ENCODE measurements at places on chromosomes 3 and 15.
A peak's percentile ranks its signal among the peaks of the same experiment; 100 is the strongest.

GRCh38 chr3:196793246-196793645 lies 53.6 kb downstream of the PAK2 start:
- peak; percentile 99 for DNase-seq

DNA sequence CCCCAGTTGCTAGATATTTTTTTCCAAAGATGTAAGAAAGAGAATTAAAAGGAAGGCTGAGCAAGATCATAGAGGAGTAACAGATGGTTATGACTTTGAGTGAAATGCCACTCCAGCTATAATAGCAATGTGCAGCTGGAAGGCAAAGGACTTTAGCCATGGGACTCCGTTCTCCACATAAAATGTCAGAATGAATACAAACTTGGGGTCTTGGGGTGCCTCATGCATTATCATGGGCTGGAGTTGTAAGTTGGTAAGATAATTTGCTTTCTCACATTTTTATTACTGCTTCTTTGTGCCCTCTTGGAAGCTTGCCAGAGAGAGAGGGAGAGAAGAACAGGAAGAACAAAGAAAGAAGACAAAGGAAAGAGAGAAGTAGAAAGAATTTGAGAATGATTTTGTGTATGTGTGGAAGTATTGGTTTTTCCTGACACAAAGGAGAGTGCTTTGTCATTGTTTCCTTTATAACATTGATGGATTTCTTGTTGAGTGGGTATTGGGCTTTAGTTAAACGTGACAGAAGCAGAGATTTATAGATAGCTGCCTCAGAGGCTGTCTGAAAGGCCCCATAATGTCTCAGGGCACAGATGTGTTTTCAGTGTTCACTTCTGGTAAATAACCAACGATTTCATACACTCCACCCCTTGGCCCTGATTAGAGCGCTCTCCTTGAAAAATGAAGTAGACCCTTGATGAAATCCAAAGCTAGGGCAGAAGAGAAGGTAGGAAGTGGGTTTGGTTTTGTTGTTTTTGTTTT lies 715.3 kb downstream of the NR2F2 start:
- DNase-seq, result no peak

DNA sequence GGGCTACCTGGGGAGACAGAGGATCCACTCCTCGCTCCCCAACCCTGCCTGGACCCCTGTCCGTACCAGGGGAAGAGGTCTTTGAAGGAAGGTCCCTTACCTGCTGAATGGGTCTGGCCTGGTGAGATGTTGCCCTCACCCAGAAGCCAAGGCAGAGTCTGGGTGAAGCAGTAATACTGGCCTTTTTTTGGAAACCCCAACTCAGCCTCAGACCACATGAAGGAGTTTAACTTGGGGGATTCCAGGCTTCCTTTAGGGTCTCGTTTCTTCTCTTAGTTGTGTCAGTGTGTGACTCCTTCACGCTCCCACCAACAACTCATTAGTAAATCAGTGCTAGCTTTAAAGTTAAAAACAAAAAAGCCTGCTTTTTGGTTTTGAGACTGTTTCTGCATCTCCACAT lies 45.6 kb downstream of the RTP1 start:
- DNase-seq, result no peak

DNA sequence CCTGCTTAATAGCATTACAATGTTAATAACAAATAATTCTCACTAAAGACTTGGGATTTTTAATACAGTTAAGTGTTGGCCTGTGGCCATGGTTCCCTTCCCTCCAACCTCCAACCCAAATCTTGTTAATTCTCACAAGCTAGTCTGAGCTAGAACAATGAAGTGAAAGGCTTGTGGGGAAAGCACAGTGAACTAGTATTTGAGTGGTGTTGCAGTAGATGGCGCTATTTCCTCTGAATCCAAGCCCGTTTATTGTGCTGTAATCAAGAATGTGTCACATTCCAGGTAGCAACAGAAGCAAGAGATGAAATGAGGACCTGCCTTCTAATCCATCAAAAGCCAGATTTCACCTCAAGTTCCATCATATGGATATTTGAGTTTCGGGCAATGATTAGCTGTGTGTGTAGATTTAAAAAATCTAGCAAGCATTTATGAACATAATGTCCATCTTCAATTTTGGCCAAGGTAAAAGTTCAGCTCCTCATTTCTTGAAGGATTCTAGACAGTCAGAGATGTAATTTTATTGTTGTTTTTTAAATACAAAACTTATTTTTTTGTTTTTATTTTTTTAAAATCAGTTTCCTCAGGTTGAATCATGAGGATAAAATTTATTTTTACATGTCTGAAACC lies 160.7 kb downstream of the SQOR start:
- peak; percentile 22 for DNase-seq

DNA sequence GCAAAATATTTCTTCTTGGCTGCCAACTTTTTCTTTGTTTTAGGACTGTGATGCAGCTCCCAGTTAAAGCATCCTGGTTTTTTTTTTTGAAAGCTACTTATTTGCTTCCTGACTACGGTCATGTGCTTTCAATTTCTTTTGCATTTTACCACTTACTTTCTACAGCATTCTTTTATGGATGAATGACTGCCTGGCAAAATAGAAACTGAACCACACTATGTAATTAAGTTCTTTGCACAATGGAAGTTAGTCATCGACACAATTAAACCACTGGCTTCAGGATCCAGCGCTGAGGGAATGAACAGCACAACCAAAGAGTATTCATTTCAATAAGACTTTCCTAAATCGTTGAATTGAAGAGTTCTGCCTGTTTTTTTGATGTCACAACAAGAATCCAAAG lies 82.2 kb upstream of the EPHA3 start:
- no peak for DNase-seq

GRCh38 chr3:44929782-44930181 lies 46.2 kb downstream of the ZDHHC3 start:
- DNase-seq, result no peak

DNA sequence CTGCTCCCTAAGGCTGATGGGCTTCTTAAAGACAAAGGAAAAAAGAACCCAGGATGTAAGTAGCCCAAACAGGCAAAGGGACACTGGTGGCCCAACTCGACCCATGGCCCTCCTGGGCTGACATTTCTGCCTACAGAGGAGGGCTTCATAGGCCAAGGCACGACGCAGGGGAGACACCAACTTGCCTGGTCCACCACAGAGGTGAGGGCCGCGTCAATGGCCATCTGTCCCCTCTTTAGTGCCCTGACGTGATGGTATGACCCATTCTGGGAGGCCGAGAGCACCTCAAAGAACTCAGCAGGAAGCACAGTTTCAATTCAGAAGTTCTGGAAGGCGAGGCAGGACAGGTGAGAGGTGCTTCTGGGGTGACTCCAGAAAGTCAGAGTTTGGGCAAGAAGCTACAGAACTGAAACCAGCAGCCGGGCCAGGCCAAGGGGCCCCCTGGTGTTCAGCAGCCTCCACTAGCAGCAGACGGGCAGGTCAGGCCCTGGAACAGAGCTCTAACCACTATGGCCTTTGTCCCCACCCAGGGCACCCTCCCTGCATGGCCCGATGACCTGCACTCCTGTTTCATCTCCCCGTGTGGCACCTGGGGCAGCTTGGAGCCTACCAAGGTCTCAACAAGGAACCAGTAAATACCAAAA lies 45.1 kb downstream of the HMCES start:
- no peak for DNase-seq

DNA sequence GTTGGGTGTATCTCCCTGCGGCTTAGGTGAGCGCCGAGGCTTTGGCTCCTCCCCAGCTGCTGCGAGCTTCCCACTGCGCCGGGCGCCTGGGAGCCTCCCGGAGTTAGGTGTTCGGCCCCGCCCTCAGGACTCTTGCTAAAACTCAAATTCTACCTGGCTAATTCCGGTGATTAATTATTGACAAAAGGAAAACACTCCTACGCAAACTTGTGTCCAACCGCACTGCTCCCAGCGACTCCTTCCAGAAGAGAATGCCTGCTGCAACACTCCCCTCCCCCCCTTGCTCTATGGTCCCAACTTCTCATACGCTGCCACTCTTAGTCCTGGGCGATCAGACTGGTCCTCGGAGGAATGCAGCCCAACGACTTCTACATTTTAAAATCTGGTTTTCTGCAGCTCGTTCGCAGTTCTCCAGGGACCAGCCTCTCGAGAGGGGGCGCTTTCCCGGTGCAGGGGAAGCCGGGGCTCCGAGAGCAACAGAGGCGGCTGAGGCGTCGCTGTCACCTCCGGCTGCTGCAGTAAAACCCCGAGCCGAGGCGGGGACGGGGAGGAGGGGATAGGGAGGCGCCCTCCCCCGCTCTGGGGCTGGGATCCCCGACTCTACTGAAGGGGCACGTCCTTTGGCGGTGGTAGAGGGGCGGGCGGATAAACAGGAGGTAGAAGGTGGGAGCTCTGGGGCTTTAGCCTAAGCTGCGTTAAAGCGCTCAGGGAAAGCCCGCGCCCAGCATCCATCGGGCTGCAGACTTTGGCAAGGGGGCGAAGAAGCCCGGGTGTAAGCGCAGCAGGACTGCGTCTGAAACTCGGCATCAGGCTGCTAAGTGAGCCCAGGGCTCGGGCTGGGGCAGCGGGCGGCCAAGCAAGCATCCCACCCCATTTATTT lies at the start of gene SPTSSB:
TSS of gene SPTSSB (minus strand) at position 77 of the 880 bp plus-strand sequence. CDS start 25,194 bp downstream, outside the sequence.
- DNase-seq, result no peak

DNA sequence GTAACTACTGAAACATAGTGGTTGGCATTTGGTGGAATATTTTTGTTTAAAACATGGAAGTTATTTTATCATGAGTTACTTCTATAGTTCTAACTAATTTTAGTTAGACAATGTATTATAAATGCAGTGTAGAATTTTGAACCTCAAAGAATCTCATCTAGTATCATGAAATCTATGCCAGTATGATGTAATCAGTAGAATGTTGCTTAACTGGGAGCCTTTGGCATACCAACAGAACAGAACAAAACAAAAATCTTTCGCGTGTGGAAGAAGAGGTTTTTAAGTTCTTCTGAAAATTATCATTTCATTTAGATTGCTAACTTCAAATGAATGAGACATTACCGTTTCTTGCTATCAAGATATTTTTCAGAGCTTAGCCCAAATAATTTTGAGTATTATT lies 98.4 kb upstream of the LRRFIP2 start:
- no peak for DNase-seq

DNA sequence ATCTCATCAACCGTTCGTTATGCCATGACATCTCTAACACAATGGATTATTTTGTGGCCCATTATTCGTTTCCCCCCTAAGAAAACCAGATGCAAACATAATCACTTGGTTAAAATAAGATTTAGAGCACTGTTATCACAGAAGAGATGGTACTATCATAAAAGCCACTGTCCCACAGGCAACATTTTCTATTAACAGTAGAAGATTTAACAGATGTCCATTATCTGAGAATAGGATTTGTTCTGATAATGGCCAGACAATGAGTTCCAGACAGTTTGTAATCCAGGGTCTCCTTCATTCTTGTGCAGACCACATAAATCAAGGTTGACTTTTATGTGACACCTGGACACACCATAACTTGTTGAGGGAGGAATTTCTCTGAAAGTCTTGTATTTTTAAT lies 153.1 kb downstream of the CLSTN2 start:
- no peak for DNase-seq

GRCh38 chr3:119815716-119816115 lies 33.8 kb downstream of the NR1I2 start:
- no peak for DNase-seq

DNA sequence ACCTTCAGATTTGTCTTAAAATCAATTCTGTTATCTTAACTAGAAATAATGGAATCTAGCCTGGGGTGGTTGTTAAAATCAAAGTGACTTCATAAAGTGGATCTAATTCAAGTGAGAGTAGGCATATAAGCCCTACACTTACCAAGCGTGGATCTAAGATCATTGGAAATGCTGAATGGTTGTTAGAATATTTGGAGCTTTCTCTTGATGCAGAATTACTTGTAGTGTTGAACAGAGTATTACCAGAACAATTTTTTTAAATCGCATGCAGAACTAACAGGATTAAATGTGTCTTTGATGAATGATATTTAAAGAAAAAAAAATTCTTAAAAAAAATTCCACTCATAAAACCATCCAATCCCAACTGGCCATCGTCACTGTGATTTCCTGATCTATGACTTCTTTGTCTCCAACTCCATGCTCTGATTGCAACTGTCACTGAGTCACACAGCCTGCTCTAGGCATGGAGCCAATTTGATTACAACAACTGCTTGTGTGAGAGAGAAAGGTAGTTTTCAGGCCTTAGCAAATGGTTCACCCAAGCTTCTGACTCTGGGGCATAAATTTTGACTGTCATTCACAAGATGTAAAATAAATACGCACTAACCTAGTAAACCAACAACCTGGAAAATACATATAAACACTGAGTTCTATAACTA lies 25.9 kb upstream of the SPRED1 start:
- DNase-seq, result no peak

GRCh38 chr3:176687754-176688153 lies 509.5 kb downstream of the TBL1XR1 start:
- DNase-seq, result no peak

- no peak for DNase-seq
Measured at GRCh38 chr3:151203051-151203420, at the start of gene GPR171. Gene GPR171 (minus strand): TSS chr3:151203216. CDS start chr3:151199386, 3,830 bp downstream.

DNA sequence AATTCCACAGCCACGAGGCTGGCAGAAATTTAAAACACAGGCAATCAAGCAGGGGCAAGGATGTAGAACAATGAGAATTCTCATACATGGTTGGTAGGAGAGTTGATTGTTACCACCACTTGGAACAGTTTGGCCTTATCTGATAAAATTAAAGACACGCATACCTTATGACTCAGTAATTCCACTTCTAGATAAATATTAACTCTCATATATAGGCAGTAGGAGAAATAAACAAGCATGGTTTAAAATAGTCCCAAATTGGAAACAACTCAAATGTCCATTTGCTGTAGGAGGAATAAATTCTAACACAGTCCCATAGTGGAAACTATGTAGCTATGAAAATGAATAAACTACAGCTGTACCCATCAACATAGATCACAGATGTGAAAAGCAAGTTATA lies 42.3 kb upstream of the USP3 start:
- DNase-seq, result peak; percentile 16

- DNase-seq, result no peak
Measured at GRCh38 chr3:126441256-126441880, 34.3 kb downstream of the ZXDC start.
